ENCODE measurements at places on chromosomes 3 and 15. TPM values are rescaled to one million over a fixed set of nuclear protein-coding genes. Genes with fewer than 3 reads are reported as not detected.
A peak's percentile ranks its signal among the peaks of the same experiment; 100 is the strongest.

- no peaks in the 10 kb centered on the region for H3K36me3 ChIP-seq
- DNase-seq = no peak
- H3K4me3 ChIP-seq = no peak overlapping the region
- H3K27ac ChIP-seq = no peak overlapping the region
- no peaks in the 10 kb centered on the region for H3K27me3 ChIP-seq
These were observed 28.7 kb upstream of the GATA2 start for GRCh38 chr3:128521715-128522114.

DNA sequence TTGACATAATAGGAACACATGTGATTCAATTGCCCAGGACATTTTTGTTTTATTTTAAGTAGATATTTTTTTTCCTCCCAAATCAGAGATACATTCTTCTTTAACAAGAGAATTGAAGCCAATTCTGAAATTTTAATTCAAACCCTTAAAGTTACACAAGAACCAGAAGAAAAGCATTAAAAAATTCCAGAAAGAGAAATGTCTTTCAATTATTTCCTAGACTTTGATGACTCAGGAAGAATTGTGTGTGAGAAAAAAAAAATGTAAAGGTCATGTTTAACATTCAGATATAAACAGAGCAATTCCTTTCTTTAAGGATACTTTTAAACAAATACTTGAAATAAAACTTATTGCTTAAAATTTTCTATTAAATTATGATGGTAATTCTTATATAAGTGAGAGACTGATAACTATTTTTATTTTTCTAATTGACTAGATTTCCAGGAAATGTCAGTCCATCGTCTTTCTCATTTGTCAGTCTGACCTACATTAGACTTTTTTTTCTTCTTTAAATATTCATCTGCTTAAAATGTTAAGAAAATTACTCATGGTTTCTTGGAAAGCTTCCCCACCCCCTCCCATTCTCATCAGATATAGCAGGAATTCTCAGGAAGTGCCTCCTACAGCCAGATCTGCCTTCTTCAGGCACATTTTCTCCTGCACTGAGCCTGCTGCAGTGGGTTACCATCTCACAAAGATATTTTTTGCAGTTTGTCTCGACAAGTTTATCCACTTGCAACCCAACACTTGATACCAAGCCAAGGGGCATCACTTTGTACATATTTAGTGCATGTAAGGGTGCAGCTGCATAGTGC is 261.8 kb upstream of the CBLB start:
- no peaks in the 10 kb centered on the region for H3K36me3 ChIP-seq
- H3K4me1 ChIP-seq = no peaks in the 10 kb centered on the region
- no peak overlapping the region for H3K4me3 ChIP-seq
- H3K27me3 ChIP-seq = no peaks in the 10 kb centered on the region
- no peak for DNase-seq

DNA sequence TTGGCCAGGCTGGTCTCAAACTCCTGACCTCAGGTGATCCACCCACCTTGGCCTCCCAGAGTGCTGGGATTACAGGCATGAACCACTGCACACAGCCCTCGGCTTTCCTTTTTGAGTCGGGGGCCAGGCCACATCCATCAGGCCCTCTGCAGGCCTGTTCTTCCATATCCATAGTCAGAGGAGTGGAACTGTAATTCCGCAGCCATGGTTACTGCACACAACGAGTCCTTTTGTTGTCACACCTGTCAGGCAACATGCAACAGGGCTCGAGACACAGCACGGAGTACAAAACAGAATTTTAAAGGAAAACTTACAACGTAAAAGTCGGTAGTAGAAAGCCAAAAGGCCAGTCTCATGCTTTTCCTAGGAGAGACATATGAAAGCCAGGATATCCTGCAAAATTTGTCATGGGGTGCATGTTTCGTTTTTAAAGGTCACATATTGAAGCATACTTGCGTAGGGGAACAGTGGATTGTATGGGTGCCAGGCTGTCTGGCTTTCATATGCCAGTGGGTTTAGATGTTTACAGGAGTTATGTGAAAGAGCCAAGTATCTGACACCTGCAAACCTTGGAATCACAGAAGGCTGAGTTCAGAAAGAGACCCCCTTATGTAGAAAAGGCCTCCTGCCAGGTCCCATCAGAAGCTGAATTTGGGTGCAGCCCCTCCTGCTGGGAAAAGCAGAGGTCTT is 63.2 kb upstream of the LPP start:
- no peak overlapping the region for H3K4me3 ChIP-seq
- no peaks in the 10 kb centered on the region for H3K36me3 ChIP-seq
- H3K4me1 ChIP-seq = no peaks in the 10 kb centered on the region
- no peak overlapping the region for H3K27ac ChIP-seq
- no peak for DNase-seq

DNA sequence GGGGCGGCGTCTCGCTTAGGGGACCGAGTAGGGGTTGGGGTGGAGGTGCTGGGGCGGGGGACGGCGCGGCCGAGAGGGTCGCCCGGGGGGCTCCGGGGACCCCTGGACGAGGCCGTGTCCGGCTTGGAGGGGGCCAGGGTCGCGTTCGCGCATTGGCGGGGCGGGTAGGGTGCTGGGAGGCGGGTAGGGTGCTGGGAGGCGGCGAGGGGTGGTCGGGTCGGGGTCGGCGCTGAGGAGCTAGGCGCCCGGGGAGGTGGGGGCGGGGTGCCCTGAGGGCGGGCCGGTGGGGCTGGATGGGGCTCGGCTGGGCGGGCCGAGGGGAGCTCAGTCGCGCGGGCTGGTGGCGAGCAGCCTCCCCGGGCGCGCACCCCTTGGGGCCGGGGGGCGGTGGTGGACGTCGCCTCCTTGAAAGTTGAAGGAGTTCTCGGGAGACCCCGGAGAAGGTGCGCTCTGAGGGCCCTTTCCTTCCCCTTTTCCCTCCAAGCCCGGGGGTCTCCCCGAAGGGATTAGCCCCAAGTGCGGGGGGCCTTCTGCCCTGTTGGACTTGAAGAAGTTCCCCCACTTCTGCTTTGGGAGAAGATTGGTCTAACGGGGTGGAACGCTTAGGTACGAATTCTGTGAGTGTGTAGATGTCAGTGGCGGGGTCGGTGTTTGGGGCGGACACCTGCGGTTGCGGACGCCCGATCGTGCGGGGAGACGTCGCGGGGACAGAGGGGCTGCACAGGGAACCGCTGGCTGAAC is 543 bp downstream of the MEF2A start:
- no peaks in the 10 kb centered on the region for H3K36me3 ChIP-seq
- peaks cover 6% of the 10 kb centered on the region for H3K4me1 ChIP-seq
- peak overlapping the region; percentile 77 for H3K4me3 ChIP-seq
- H3K27me3 ChIP-seq = no peaks in the 10 kb centered on the region
- peak; percentile 56 for DNase-seq

DNA sequence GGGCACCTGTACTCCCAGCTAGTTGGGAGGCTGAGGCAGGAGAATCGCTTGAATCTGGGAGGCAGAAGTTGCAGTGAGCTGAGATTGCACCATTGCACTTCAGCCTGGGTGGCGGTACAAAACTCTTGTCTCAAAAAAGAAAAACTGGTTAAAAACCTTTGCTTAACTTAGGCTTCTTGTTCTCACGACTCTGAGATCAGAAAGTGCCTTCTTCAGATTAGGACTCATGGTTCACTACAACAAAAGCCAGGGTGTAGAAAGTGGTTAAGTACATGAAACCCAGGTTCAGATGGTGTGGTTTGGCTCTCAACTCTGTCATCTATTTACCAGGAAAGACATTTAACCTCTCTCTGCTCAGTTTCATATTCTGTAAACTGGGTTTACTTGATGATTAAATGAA is 168.4 kb downstream of the TUSC7 start:
- no peaks in the 10 kb centered on the region for H3K36me3 ChIP-seq
- no peak for DNase-seq
- H3K27ac ChIP-seq = no peak overlapping the region
- no peaks in the 10 kb centered on the region for H3K27me3 ChIP-seq

- H3K27ac ChIP-seq = no peak overlapping the region
- DNase-seq = no peak
- no peaks in the 10 kb centered on the region for H3K4me1 ChIP-seq
These were observed 360.1 kb downstream of the CNTN4 start for GRCh38 chr3:2458816-2459215.

DNA sequence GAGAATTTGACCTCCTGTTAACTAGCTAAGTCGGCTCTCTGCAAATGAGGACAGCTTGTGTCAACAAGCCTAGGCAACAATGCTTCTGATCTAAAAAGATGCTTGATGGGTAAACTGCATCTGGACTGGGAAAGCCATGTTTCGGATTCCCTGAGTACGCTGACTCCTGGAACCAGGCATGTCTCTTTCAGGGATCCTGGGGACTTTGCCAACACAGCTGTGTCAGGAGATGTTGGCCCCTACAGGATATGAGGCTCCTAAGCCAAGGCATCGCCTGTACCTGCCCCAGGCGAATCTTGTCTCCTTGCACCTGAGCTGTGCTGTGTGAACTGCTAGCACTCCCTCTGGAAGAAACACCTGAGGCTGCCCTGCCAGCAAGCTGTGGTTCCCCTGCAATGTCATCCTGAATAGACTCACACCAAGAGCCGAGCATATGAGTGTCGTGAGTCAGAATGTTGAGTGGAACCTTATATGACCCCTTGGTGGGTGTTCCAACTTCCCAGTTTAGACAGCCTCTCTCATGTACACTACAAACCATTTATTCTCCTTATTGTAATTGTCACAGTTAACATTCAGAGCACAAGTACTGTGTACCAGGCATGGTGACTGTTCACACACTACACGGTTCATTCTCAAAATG is 17.0 kb downstream of the EOGT start:
- no peak overlapping the region for H3K27ac ChIP-seq
- H3K36me3 ChIP-seq = no peaks in the 10 kb centered on the region
- H3K27me3 ChIP-seq = no peaks in the 10 kb centered on the region
- no peak overlapping the region for H3K4me3 ChIP-seq
- no peak for DNase-seq
- no peaks in the 10 kb centered on the region for H3K4me1 ChIP-seq

DNA sequence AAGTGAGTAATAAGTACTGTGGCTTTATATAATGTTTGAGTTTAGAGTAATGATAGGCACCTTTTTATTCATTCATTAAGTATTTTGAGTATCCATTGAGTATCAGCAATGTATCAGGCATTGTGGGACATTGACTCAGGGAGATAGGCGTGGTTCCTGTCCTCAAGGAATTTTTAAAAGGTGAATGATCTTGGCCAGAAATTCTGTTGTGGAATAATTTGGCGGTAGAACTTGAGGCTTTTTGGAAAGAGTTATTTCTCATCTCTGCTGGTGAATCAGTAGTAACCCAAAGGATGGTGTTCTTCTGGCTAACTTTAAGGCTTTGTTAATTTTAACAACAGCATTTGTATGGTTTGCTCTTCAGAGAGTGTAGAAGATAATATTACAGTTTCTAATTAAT is 2.0 kb downstream of the RAB7A start:
- no peaks in the 10 kb centered on the region for H3K27me3 ChIP-seq
- no peak overlapping the region for H3K4me3 ChIP-seq
- no peaks in the 10 kb centered on the region for H3K36me3 ChIP-seq

DNA sequence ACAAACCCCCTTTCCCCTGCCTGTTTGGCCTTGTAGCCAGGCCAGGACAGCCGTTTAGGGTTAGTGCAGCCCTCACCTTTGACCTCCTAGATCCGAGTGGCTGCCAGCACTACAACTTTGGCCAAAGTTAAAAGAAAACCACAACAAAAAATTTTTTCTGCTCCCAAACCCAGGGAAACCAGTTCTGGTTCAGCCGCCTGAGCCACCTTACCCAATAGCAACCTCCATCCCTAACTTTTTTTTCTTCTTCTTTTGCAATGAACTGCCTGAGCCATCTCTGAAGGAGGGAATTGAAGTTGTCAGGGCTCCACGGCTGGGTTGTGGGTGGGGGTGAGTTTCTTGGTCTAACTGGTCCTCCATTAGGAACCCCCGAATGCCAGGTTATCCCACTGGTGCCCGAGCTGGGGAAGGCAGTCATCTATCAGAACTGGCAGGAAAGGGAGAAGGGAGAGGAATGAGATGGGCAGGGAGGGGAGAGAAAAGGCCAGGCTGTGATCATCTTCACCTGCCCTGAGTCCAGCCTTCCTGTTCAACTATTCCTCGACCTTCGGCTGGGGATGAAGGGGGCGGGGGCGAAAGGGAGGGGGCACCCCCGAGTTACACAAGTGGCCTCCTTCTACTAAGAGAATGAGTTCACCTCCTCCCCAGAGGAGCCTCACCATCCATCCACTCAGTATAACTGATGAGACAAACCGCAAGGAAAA is 6.2 kb upstream of the NR2F2 start:
- H3K4me3 ChIP-seq = no peak overlapping the region
- DNase-seq = no peak
- no peaks in the 10 kb centered on the region for H3K36me3 ChIP-seq

GRCh38 chr3:115704661-115705338 is 81.5 kb downstream of the GAP43 start:
- H3K36me3 ChIP-seq = no peaks in the 10 kb centered on the region
- no peaks in the 10 kb centered on the region for H3K27me3 ChIP-seq
- no peak overlapping the region for H3K27ac ChIP-seq

DNA sequence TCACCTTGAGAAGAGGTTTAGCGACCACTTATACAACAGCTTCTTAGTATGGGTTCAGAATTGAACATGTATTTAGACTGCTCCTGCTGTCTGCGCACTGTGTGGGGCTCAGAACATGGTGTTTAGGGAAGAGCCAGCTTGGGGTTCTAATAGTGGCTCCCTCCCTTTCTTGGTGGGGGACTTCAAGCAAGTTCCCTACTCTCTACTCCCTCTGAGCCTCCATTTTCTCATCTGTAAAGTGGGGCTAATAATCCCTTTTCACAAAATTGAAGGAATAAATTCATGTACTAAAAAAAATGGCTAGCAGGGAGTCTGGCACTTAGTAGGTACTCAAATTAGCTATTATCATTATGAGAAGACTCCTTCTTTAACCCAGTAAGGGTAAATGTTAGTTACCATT is 97.5 kb upstream of the SPATA12 start:
- H3K4me3 ChIP-seq = no peak overlapping the region
- H3K27ac ChIP-seq = no peak overlapping the region
- H3K36me3 ChIP-seq = no peaks in the 10 kb centered on the region
- no peaks in the 10 kb centered on the region for H3K27me3 ChIP-seq

DNA sequence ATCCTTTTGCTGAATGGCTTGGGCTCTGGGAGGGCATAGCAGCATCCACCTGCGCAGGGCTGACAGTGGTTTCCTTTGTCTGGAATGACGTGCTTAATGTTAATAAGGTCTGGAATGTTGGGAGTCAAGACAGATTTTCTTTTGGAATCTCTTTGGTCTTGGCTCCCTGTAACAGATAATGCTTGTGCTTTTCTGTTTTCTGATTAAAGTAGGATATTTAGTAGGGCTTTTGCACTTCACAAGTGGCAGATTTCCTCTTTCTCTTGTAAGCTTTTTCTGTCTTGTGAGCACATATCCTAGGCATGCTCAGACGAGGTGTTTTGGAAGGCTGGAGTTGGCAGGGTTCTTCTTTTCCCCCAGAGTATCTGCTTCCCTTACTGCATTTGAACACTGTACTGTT is 189.6 kb downstream of the GHSR start:
- DNase-seq = no peak
- H3K27ac ChIP-seq = peak overlapping the region; percentile 43
- peaks cover 4% of the 10 kb centered on the region for H3K36me3 ChIP-seq
- peaks cover 8% of the 10 kb centered on the region for H3K4me1 ChIP-seq
- H3K27me3 ChIP-seq = no peaks in the 10 kb centered on the region

GRCh38 chr3:112335434-112335781 is 2.5 kb downstream of the CD200 start:
- no peak for DNase-seq
- no peaks in the 10 kb centered on the region for H3K4me1 ChIP-seq
- no peaks in the 10 kb centered on the region for H3K36me3 ChIP-seq
- H3K4me3 ChIP-seq = no peak overlapping the region
- no peak overlapping the region for H3K27ac ChIP-seq
- no peaks in the 10 kb centered on the region for H3K27me3 ChIP-seq

GRCh38 chr3:25265284-25265683 is 162.8 kb upstream of the RARB start:
- H3K4me3 ChIP-seq = no peak overlapping the region
- no peaks in the 10 kb centered on the region for H3K27me3 ChIP-seq
- H3K27ac ChIP-seq = no peak overlapping the region
- no peaks in the 10 kb centered on the region for H3K4me1 ChIP-seq

Gene FAM174B
- total RNA-seq = 13.1 TPM

Gene PSTPIP1
- 15.7 TPM for total RNA-seq

Gene AAGAB
- total RNA-seq = 27.5 TPM

Gene PAQR9
- not detected for total RNA-seq

Gene CACNA2D3
- not detected for total RNA-seq

Gene APOD
- 41.3 TPM for total RNA-seq
